HS-5 (cell line): ENCODE measurements at places on chromosomes 3 and 15.
A peak's percentile ranks its signal among the peaks of the same experiment; 100 is the strongest.

GRCh38 chr15:96342406-96343112 is 12.1 kb downstream of the NR2F2 start:
- DNase-seq = no peak

- DNase-seq = no peak
Observed at GRCh38 chr15:94858011-94858410, 626.6 kb downstream of the MCTP2 start.

GRCh38 chr15:96037584-96037983 is 292.9 kb upstream of the NR2F2 start:
- DNase-seq = no peak

GRCh38 chr3:120688121-120688520 is 6.1 kb upstream of the HGD start:
- DNase-seq = peak; percentile 14

- DNase-seq = no peak
Observed at GRCh38 chr3:31096661-31097395, 202.4 kb upstream of the GADL1 start.

GRCh38 chr3:45972534-45973402 is 22.9 kb downstream of the FYCO1 start:
- DNase-seq = peak; percentile 74

DNA sequence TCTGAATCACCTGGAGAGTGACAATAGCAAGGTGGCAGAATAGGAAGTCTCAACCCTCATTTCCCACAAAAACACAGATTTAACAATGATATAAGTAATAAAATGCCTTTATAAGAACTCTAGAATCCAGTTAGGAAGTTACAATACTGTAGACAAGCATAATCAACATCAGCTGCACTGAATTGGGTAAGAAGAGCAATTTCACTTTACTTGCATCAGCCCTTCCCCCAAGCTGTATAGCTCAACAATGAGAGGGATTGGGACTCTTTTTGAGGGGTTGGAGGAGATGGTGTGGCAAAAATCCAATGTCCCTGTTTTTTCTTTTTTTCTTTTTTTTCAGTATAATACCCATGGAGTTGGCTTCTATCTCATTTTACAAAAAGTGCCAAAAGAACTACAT is 63.1 kb downstream of the SERP1 start:
- DNase-seq = no peak

- DNase-seq = no peak
Observed at GRCh38 chr3:32498992-32499391, 3.7 kb downstream of the CMTM6 start.

GRCh38 chr15:39799552-39800011 is 16.9 kb upstream of the FSIP1 start:
- no peak for DNase-seq

DNA sequence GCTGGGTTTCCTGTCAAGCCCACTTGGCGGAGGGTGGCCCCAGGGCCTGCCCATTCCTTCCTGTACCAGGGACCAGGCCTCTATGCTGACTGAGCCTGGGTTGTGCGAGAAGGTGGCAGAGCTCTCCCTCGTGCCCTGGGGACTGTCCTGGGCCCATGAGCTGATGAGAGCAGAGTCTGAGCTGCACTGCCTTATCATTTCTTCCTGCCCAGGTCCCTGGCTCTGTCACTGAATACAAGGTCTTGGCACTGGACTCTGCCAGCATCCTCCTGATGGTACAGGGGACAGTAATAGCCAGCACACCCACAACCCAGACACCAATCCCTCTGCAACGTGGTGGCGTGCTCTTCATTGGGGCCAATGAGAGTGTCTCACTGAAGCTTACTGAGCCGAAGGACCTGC is 7.5 kb downstream of the MPI start:
- DNase-seq = no peak

DNA sequence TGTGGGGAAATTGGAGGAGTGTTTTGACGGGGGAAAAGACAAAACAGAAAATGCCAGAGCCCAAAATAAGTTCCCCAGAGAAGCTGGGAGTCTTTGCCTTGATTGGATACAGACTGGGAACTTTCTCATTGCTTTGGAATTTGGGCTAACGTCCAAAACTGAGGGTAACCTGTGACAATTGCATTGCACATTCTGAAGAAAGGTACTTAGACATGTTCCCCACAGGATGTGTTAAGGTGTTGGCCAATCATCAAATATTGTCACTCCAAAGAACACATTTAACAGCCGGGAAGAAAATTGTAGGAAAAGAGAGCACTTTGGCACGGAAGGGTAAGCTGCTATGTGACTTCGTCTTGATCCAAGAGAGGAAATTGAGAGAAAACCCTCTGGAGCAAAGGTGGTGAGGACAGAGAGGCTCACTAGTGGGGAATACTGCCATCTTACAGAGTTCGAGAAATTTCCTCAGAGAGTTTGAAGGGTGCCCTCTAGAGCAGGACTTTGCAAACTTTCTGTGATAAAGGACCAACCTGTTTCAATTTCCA is 619.5 kb upstream of the TBL1XR1 start:
- peak; percentile 77 for DNase-seq

- no peak for DNase-seq
Observed at GRCh38 chr15:69358850-69359249, 55.3 kb upstream of the KIF23 start.
